Activated naive CD8-positive, alpha-beta T cell treated with anti-CD3 and anti-CD28 coated beads, Interleukin-2, amount 10 ng/mL, durations not matched to agents 7 days and 5 days (primary cell): ENCODE measurements at places on chromosomes 16 and 17. TPM values are rescaled to one million over a fixed set of nuclear protein-coding genes. Genes with fewer than 3 reads are reported as not detected.

The CD300C gene
- 0.45 TPM for total RNA-seq

The IKZF3 gene
- 78.5 TPM for total RNA-seq

The PLA2G15 gene
- 12.5 TPM for total RNA-seq

The RHBDL1 gene
- 1.7 TPM for total RNA-seq

The ITGAD gene
- total RNA-seq: 0.09 TPM

The ZNF213 gene
- total RNA-seq: 13.3 TPM

The ZNF597 gene
- total RNA-seq: 3.6 TPM

- no peak overlapping the region for H3K4me3 ChIP-seq
- H3K36me3 ChIP-seq: peaks cover 1% of the 10 kb centered on the region
- peaks cover 14% of the 10 kb centered on the region for H3K4me1 ChIP-seq
- H3K27ac ChIP-seq: no peak overlapping the region
- H3K27me3 ChIP-seq: no peaks in the 10 kb centered on the region
These were observed 164.7 kb downstream of the SLC39A11 start for GRCh38 chr17:72927760-72928159.

- no peak overlapping the region for H3K4me3 ChIP-seq
- H3K27me3 ChIP-seq: no peaks in the 10 kb centered on the region
- H3K4me1 ChIP-seq: no peaks in the 10 kb centered on the region
- H3K36me3 ChIP-seq: no peaks in the 10 kb centered on the region
- no peak for DNase-seq
- no peak overlapping the region for H3K27ac ChIP-seq
These were observed 143.4 kb upstream of the MYOCD start for GRCh38 chr17:12522336-12522735.

- no peak overlapping the region for H3K4me3 ChIP-seq
- no peak overlapping the region for H3K27ac ChIP-seq
These were observed 26.2 kb downstream of the AIPL1 start for GRCh38 chr17:6408735-6409134.

DNA sequence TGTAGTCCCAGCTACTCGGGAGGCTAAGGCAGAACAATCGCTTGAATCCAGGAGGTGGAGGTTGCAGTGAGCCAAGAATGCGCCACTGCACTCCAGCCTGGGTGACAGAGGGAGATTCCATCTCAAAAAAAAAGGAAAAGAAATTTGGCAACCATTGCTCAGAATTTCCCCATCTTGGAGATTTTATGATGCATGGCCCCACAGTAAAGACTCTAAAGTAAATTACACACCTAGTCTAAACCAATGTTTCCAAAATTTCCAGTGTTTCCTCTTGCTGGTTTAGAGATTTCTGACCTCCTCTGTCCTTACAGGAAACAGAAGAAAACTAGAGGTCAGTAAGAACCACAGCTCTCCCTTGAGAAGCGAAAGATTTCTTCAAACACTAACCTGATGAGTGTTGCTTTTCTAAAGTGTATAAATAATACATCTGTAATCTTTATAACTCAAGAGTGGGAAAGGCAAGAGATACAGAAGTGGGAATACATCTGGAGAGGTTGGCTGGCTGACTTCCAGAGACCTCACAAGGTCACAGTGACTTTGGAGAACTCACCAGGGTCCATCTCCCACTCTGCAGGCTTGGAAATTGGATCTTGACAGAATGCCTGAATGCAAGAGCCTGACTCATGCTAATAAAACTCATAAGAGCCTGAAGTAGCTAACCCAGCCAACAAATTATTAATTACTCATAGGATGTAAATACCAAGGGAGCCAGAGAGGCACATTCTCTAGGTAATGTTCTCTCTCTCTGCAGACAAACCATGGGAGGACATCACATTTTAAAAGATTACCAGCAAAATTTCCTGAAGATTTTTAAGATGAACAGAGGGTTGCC, 8.8 kb downstream of the ADAT1 start:
- H3K4me1 ChIP-seq: peaks cover 1% of the 10 kb centered on the region
- H3K27me3 ChIP-seq: no peaks in the 10 kb centered on the region
- peaks cover 30% of the 10 kb centered on the region for H3K36me3 ChIP-seq
- DNase-seq: no peak
- no peak overlapping the region for H3K4me3 ChIP-seq
- no peak overlapping the region for H3K27ac ChIP-seq

- H3K4me3 ChIP-seq: no peak overlapping the region
- no peaks in the 10 kb centered on the region for H3K36me3 ChIP-seq
- DNase-seq: no peak
- H3K27ac ChIP-seq: no peak overlapping the region
- peaks cover 17% of the 10 kb centered on the region for H3K4me1 ChIP-seq
These were observed 4.4 kb downstream of the PIGQ start for GRCh38 chr16:574021-574760.

DNA sequence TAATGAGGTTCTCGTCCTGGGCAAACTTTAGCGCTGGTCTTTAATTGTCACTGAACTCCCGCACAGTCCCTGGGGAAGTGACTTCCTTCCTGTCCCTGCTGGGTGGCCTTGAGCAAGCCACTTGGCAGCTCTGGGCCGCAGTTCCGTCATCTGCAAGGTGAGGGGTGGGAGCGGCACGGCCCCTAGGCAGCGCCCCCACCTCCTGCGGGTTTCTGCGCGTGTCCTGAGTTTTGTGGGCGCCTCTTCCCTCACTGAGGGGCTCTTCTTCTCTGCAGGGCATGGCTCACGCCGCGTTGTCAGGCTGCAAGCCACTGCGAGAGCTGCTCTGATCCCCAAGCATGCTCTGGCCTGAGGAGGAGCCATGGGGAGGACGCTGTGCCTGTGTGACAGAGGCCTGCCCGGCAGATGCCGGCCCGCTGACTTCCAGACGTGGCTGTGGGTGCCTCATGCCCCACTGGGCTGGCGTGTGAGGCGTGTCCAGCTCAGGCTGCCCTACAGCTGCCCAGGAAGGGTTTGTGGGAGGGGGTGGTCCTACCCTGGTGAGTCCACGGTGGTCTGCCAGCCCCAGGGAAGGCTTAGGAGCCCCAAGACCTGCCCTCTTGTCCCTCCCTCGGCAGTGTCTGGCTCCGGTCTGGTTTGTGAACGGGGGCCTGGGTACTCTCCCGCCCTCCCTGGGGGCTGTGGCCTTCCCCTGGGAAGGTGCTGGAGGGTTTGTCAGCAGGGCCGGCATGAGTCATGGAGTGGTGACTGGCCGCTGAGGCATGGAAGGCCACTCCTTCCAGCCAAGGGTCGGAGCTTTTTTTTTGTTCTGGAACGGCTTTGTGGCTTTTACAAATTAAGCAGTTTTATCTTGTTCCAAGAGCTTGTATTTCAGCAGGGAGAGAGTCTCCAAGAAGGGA, 182.0 kb downstream of the SEC14L1 start:
- H3K27ac ChIP-seq: no peak overlapping the region
- H3K4me3 ChIP-seq: no peak overlapping the region
- no peaks in the 10 kb centered on the region for H3K36me3 ChIP-seq
- peaks cover 50% of the 10 kb centered on the region for H3K4me1 ChIP-seq
- no peaks in the 10 kb centered on the region for H3K27me3 ChIP-seq

DNA sequence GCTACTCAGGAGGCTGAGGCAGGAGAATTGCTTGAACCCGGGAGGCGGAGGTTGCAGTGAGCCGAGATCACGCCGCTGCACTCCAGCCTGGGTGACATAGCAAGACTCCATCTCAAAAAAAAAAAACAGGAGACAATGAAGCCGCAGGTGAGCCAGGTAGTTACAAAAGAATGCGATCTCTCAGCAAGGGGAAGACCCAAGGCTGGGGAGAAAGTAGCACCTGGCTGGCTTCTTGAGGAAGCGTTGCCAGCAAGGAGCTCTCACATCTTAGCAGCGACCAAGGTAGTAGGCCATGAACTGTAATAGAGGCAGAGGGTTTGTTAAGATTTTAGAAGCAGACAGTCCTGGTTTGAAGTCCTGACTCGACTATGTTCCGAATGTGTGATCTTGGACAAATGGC, 175.0 kb downstream of the AIPL1 start:
- no peaks in the 10 kb centered on the region for H3K36me3 ChIP-seq
- H3K4me3 ChIP-seq: no peak overlapping the region
- H3K27me3 ChIP-seq: peaks cover 1% of the 10 kb centered on the region
- H3K27ac ChIP-seq: no peak overlapping the region
- DNase-seq: no peak
- no peaks in the 10 kb centered on the region for H3K4me1 ChIP-seq

DNA sequence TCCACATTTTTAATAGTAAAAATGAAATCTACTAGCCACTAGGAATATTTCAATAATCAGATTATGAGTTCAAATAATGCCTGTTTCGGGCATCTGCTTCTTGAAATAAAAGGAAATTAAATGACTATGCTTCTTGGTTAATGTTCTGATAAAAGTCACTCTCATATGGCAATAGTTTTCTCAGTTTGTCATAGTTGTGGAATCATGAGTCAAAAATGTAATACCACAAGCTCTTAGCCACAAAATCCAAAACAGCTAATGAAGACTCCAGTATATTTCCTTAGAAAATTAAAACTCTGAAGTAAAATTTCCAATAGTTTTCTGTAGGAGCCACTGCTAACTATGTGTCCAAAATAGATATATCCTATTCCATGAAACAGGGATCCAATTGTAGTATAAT, 676.3 kb upstream of the CDH8 start:
- no peaks in the 10 kb centered on the region for H3K27me3 ChIP-seq
- H3K4me3 ChIP-seq: no peak overlapping the region
- no peak overlapping the region for H3K27ac ChIP-seq
- H3K36me3 ChIP-seq: no peaks in the 10 kb centered on the region

- H3K4me1 ChIP-seq: peaks cover 18% of the 10 kb centered on the region
- no peak for DNase-seq
- H3K4me3 ChIP-seq: peak overlapping the region; percentile 62
- H3K27me3 ChIP-seq: peaks cover 20% of the 10 kb centered on the region
- peak overlapping the region; percentile 77 for H3K27ac ChIP-seq
- peaks cover 1% of the 10 kb centered on the region for H3K36me3 ChIP-seq
These were observed 44.3 kb downstream of the SOCS3 start for GRCh38 chr17:78315355-78316114.

DNA sequence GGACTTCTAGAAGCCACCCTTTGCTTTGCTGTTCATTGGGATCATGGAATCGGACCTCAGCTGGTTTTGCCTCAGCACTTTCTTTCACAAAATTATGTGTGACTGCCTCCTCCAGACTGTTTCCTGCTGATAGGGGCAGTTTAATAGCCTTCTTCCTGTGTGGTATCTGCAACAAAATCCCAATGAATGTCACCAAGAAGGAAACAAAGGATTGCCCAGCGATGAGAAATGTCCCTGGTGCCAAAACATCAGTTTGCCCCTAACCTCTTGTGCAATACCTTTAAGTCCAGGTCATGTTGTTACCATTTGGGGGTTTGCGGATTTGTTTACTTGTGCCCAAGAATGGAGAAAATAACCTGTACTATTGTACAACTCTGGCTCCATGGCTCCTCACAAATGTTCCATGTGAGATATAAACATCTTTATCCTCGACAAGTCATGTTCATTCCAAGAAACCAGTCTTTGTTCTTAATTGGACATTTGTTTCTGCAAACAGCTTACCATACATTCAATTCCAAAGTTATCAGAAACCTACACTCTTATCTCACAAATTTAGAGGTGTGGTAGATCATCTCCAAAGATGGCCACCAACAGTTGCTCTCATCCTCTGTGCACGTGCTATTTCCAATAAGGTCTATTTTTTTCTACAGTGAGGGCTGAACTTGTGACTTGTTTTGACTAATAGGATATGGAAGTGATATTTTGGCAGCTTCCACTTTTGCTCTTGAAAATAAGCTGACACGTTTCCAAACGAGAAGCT, 14.8 kb downstream of the TAC4 start:
- no peak overlapping the region for H3K27ac ChIP-seq
- H3K27me3 ChIP-seq: no peaks in the 10 kb centered on the region
- H3K4me3 ChIP-seq: no peak overlapping the region

DNA sequence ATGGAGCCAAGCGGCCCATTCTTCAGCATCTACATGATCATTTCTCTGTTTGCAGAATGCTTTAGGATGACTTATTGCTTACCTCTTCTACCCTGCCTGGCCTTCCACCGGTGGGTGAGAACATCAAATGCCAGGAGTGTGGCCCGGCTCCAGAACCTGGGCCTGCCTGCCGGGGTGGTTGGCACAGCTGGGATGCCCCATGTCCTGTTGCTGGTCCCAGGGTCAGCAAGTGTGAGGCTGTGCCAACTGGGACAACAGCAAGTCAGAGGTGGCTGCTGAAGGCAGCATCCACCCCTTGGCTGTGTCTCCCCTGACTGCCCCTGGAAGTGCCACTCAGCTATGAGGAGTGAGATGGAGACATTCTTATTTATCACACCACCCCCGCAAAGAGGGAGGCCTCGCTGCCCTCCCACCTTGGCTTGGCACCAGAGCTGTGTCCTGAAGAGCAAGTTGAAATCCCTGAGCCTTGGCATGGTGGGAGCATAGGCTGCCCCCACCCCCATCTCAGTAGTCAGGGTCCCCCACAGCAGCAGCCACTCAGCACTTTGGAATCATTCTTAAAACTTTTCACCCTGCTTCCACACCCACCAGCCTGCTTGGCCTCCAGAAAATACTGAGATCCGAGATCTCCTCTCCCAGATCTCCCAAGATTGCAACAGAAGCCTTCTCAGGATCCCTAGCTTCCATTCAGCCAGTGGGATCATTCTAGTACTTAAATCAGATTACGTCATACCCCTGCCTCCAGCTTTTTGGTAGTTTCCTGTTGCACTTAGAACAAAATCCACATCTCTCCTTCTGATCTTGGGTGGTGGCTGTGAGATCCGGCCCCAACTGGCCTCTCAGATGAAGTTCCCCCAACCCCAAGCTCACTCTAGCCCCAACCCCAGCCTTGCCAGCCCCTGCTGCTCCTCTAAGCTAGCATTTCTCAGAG, 127.5 kb downstream of the SOCS1 start:
- peaks cover 63% of the 10 kb centered on the region for H3K4me1 ChIP-seq
- peak overlapping the region; percentile 41 for H3K4me3 ChIP-seq
- DNase-seq: no peak
- H3K27ac ChIP-seq: peak overlapping the region; percentile 87
- H3K27me3 ChIP-seq: no peaks in the 10 kb centered on the region
- H3K36me3 ChIP-seq: peaks cover 48% of the 10 kb centered on the region

DNA sequence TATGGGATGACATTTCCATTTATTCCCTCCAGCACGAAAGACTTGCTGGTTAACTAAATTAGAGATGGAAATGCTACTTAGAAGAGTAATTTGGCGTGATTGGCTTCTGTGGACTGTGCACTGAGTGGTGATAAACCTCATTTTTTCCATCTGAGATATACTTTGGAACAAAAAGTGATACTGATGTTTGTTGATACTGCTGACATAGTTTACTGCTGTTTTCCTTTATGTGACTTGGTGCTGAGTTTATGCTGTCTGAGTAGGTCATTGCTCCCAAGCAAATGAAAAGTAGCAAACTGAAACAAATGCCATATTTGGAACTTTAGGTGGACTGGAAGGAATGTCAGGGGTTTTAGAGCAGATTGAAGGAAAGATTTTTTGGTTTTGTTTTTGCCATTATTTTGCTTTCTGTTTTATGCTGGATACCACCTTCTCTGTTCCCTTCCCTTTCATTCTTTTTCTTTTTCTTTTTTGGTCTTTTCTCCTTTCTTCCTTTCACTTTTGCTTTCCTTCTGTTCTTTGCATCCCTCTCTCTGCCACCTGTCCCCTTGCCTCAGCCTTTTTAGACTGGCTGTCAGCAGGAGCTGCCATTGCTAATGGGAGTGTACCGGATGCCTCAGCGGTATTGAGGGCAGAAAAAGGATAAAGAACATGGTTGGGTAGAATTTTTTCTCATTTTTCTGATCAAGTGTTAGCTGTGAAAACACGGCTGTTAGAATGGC, 41.8 kb downstream of the NUP93 start:
- H3K4me3 ChIP-seq: peak overlapping the region; percentile 68
- peak overlapping the region; percentile 78 for H3K27ac ChIP-seq
- peaks cover 7% of the 10 kb centered on the region for H3K36me3 ChIP-seq
